ENCODE measurements at places on chromosomes 3 and 15.

DNA sequence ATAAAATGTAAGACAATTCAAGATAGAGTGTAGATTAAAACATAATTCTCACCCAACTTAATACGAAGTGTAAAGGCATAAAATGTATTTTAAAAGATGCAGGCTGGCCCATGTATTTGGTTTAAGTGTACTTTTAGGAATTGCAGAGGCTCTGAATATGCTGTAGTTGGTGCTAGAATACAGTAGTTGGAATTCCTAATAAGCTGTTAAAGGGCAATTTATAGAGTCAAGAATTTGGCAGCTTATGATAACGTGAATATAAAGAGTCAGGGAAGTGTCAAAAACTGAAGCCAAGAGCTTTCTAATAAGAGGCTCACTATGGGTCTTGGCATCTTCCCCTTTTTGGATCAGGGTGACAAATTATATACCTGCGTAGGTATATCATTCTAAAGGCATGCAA lies 36.5 kb downstream of the ADAMTS9 start:
- DNase-seq = no peak

- DNase-seq = no peak
Measured at GRCh38 chr3:153961494-153961893, 159.7 kb upstream of the ARHGEF26 start.

DNA sequence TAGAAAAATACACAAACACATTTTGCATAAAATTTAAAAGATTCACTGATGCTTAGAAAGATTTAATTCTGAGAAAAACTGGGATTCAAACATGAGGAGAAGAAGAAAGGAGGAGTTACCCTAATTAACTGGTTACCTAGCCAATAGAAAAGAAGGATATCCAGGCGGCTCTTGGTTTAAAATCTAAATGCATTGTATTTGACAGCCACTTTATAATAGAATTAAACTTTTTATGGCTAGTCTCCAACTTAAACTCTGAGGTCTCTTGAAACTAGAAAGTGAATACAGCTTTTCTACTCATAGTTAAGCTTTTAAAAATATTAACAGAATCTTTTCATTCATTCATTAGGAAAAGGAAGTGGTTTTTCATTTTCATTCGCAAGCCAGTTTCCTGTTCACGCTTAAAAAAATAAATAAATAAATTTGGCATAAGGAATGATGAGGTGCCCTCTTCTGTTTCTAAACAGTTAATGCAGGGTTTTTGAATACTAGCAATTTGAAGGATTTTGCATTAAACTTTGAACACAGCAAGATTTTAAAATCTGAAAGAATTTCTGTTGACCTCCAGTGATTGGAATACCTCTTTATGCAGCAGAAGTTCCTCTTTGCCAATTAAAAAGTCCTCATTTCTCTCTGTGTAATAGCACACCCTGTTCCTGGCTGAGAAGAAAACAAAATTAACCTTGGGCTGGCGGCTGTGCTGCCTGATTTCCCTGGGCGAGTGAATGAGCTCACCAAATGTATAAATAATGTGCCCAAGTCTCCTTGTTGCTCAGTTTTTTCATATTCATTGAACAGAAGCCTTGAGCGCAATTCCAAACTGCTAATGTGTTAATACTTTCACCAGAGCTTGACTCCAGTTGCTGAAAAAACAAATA lies 105.1 kb downstream of the ZMAT3 start:
- DNase-seq = peak; percentile 34

DNA sequence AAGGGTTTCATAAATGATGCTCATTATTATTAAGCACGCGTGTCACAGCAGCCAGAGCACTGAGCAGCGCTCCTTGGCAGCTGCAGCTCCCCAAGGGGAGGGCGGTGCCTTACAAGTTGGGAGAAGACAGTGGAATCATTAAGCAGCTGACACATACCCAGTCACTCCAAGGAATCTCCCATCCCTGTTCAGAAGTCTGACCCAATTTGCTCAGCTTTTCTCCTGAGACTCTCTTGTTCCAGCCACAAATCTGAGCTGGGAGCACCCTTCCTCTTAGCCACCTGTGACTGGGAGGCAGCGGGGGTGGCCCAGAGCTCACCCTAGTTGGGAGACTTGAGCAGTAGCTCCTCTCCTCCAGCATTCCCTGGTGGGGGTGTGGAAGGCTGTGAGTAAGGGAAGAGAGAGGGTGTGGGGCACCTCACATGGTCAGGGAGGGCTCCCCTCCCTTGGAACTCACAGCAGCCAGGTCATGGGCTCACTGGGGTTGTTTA lies 64.3 kb downstream of the DUT start:
- DNase-seq = no peak

GRCh38 chr3:15405448-15406050 lies 21.8 kb downstream of the METTL6 start:
- peak; percentile 62 for DNase-seq

- no peak for DNase-seq
Measured at GRCh38 chr3:50258979-50259378, 10.0 kb upstream of the SEMA3B start.

- no peak for DNase-seq
Measured at GRCh38 chr3:143475981-143476380, 356.4 kb downstream of the CHST2 start.

GRCh38 chr15:96544162-96544756 lies 213.8 kb downstream of the NR2F2 start:
- DNase-seq = no peak

DNA sequence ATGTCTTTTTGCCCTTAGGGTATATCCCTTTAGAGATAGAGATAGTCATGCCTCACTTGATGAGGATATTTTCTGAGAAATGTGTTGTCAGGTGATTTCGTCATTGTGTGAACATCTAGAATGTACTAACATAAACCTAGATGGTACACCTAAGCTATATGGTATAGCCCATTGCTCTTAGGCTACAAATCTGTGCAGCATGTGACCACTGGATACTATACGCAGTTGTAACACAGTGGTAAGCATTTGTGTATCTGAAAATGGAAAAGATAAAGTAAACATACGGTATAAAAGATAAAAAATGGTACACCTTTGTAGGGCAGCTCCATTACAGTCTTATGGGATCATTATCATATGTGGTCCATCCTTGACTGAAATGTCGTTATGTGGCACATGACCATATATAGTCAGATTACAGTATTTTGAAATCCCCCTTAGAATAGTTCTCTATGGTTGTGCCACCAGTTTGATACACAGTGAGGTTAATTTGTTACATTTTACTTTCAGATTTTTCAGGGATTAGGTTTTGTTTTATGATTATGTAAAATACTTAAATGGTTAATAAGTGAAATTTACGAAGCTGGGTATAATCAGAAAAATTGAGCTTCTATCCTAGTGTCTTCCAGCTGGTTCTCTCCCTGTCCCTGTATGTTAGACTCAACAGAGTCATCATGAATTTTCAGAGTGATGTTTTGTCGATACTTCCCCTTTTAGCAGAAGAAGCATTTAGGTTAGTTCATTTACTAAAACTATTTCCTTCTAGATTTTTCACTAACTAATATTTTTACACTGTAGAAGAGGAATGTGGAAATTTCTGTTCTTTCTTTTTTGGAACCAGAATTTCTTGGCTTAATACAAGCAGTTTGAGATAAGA lies 12.8 kb downstream of the SETD5 start:
- no peak for DNase-seq

DNA sequence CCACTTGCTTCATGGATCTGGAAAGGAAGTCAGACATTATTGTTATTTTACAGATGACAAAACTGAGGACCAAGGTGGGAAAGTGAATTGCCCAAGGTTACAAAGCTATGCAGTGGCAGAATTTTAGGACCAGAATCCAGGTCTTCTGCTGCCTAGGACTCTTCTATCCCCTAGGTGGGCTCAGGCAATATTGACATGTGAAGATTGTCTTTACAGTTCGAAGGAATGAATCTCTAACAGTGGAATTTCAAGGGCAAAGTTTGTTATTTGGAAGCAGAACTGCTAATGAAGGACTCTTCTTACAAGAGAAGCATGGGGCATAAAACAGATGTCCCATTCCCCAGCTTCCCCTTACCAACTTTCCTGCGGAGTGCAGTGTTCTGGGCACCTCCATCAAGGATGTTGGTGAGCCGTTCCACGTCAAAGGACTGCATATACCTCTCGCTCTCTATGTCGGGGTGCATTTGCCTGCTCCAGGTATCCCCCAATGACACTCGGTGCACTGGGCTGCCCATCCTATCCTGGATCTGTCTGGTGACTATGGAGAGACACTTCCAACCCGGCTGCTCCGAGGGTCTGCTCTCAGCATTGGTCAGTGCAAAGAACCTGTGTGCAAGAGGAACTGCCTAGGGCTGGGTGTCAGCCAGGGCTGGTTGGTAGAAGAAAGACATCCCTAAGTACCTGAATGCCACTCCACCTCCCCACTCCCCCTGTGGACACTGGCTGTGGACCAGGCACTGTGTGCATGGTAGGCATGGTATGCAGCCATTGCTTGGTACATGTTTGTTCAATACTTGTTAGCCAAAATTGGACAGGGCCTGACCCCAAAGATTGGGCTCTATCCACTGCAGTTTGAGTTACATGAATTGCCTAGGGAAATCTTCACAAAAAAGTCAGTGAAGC lies 2.1 kb downstream of the ACOX2 start:
- DNase-seq = no peak

DNA sequence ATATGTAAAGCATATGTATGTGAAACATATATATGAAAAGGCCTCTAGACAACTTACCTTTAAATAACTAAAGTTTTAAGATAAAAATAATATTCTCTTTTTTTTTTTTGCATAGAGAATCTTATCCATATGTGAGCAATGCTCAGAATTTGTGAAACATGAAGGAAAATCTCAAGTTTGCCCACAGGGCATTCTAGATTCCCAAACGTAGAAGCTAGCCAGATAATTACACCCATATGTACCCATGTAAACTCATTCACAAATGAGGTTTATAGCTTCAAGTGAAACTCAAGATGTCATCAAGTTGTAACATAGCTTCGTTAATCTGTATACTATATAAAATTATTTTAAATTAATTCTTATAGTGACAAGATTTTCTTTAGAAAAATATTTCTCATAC lies 537.3 kb upstream of the NR2F2 start:
- DNase-seq = no peak

GRCh38 chr15:65323071-65323511 lies 18.6 kb downstream of the RNU5B-1 start:
- DNase-seq = no peak

DNA sequence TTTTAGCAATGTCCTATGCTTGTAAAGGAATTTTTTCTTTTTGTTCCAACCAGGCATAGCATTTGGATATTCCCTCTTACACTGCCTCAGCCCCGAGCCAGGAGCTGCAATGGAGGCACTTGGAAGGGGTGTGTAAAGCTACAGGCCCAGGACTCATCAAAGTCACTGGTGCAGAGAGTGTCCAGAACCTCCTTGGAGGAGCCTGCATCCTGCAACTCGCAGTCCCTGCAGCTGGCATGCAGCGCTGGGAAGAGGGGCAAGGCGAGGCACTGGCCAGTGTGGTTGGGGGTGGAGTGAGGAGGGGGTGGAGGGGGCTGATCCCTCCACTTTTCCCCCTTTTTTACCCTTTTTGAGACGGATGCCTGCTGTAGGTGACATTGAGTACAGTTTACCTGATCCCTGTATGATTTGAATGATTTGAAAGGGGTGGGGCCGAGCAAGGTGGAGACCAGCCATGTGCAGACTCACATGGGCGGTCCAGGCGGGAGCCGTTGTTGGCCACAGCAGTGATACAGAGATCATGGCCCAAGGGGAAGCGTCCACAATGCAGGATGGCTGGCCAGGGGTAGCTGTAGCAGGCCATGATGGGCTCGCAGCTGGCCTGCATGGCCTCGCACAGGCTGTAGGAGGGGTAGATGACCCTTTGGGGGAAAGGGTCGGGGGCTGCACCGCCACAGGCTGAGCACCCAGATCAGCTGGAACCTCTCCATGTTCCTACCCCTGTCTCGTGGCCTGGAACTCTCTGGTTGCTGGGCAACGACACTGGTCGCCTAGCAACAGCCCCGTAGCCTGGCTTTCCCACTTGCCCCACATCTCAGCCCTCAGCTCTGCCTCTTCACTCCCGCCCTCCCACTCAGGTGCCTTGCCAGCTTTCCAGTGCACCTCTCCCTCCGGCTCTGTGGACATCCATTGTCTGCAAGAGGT lies 7.9 kb downstream of the P4HTM start:
- DNase-seq = no peak

- no peak for DNase-seq
Measured at GRCh38 chr3:119893769-119894168, 111.9 kb downstream of the NR1I2 start.

DNA sequence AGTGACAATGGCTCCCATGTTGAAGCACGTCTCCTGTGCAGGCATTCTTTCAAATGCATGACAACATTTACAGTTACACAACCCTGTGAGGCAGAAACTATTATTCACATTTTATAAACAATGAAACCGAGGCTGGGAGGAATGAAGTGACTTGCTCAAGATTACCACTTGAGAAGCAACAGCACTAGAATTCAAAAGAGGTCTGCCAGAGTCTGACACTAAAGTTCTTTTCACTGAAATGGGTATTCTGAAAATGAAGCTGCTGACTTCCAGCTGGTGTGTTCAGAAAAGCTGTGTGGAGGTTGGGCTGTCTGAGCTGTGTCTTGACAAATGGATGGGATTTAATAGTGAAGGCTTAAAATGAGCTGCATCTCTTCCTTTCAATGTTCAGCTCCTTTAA lies 104.4 kb downstream of the THSD4 start:
- DNase-seq = no peak

- peak; percentile 24 for DNase-seq
Measured at GRCh38 chr3:31960793-31961431, 20.1 kb downstream of the OSBPL10 start.

- DNase-seq = no peak
Measured at GRCh38 chr3:123997543-123997942, 5.6 kb upstream of the ROPN1 start.

- DNase-seq = no peak
Measured at GRCh38 chr3:145983101-145983500, 177.9 kb downstream of the PLOD2 start.

GRCh38 chr3:115397433-115397832 lies 225.9 kb upstream of the GAP43 start:
- no peak for DNase-seq

DNA sequence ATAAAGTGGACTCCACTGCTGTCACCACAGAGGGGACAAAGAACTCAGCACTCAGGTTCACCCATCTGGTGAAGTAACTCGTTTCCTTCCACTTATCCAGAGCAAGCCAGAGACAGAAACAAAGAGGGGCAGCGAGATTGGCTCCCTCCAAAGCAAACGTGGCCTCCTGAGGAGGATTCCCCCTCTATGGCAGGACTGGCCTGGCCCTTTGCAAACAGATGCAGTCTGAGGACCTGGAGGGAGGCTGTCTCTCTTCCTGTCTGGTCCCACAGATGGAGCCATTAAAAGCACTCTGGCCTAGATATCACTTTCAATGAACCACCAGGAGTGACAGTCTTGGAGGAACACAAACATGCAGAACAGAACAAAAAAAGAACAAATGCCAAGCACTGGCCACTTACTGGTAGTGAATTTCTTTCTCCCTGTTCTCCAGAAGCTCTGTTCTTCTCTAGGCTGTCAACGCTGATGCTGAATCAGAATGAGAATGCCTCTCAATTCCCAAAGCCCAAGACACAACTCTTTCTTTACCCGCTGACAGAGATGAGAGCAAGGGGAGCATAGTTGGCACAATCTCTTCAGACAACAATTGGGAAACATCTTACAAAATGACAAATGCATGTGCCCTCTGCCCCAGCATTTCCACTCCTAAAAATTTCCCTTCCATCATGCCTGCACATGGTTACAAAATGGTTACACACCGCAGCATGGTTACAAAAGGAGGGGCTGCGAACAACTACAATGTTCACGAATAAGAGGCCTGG lies 14.3 kb downstream of the KLHL25 start:
- no peak for DNase-seq
